ENCODE measurements at places on chromosomes 16 and 17.
A peak's percentile ranks its signal among the peaks of the same experiment; 100 is the strongest.

DNA sequence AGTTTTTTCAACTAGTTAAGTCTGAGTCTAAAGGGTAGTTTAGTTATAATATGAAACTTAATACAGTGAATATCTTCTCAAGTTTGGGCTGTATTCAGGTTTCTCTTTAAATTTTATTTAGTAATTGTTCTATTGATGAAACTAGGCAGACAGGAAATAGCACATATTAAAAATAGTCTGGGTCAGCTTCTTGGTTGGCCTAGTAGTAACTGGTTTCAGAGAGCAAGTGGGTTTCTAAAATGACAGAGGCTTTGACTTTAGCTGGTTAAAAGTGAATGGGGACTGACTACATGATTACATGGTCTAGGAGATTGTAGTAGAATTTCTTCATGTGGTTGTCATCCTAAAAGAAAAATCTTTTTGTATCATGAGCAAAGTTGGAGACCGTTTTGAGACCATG lies 46.8 kb downstream of the OMG start:
- peak; percentile 16 for DNase-seq

DNA sequence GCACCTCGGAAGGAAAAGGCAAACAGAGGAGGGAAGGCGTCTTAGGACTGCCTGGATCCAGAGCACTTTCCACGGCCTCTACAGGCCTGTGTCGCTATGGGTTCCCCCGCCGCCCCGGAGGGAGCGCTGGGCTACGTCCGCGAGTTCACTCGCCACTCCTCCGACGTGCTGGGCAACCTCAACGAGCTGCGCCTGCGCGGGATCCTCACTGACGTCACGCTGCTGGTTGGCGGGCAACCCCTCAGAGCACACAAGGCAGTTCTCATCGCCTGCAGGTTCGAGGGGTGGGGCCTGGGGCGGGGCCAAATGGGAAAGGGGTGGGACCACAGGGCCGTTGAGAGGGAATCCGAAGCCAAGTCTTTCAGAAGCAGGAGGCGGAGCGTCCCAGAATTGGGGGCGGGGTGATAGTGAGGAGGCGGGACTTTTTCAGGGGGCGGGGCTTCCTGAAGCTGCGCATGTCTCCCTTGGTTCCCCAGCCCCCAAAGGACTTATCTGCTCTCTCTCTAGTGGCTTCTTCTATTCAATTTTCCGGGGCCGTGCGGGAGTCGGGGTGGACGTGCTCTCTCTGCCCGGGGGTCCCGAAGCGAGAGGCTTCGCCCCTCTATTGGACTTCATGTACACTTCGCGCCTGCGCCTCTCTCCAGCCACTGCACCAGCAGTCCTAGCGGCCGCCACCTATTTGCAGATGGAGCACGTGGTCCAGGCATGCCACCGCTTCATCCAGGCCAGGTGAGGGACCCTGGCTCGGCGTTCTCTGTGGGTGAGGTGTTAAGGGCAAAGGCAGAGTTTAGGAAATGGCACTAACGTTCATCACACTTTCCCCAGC lies 939 bp downstream of the BCL6B start:
- no peak for DNase-seq

GRCh38 chr17:39631403-39631802 lies 4.7 kb downstream of the PPP1R1B start:
- no peak for DNase-seq

GRCh38 chr17:14152721-14153120 lies 83.4 kb downstream of the COX10 start:
- DNase-seq = no peak

DNA sequence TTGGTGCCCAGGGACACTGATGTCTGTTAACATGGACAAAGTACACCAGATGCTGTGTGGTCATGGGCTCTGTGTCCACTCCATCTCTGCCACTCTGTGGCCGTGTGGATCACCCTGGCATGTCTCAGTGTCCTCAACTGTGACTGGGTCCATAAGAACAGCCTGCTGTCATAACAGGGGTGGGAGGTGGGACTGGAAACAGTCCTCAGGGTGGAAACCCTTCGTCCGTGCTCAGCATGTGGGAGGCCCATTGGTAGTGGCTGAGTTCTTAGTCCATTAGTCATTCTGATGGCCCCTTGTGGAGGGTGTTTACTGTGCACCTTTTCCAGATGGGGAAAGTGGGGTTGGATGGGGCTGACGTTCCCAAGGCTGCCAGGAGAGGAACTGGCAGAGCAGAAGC lies 12.8 kb downstream of the FLYWCH2 start:
- DNase-seq = peak; percentile 61

- DNase-seq = no peak
Observed at GRCh38 chr17:82713071-82713723, 3.3 kb upstream of the FN3KRP start.

DNA sequence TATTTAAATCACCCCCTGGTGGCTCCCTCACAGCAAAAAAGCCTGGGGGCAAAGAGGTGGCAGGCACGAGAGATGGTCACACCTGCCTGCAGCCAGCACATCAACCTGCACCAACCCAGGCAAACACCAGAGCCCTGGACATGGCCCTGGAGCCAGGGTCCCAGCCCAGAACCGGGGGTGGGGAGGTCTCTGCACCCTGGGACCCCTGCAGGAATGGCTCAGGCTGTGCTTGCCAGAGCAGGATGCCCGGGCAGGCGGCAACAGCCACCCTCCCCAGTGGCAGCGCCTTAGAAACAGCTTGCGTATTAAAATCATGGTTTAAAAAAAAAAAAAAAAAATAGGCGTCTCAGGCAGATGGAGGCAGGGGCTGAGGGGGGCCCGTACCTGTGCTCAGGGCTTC lies 16.2 kb downstream of the MYBBP1A start:
- DNase-seq = no peak

DNA sequence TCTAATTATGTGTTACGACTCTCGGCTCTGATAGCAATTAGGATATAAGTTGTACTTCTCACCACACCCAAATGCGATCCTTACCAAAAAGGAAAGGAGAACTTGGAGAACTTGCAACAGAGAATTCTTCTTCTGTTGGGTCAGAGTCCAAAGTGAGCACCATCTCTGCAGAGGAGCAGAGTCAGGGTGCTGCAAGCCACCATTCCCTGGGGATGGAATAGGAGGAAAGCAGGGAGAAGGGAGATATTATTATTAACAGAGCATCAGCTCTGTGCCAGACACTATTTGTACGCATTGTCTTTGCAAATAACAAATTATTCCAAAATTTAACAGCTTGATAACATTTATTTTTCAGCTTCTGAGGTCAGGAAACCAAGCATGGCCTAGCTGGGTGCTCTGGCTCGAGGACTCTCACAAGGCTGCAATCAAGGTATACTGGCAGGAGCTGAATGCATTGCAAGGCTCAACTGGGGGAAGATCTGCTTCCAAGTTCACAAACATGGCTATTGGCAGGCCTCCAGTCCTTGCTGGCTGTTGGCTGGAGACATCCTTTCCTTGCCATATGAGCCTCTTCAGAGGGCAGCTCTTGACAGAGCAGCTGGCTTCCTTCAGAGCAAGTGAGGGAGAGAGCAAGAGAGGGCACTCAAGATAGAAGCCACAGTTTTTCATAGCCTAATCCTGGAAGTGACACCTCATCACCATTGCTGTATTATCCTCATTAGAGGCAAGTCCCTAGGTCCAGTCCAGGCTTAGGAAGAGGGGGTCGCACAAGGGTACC lies 296.2 kb upstream of the CDH5 start:
- no peak for DNase-seq

GRCh38 chr16:78596996-78597422 lies 497.6 kb downstream of the WWOX start:
- no peak for DNase-seq

DNA sequence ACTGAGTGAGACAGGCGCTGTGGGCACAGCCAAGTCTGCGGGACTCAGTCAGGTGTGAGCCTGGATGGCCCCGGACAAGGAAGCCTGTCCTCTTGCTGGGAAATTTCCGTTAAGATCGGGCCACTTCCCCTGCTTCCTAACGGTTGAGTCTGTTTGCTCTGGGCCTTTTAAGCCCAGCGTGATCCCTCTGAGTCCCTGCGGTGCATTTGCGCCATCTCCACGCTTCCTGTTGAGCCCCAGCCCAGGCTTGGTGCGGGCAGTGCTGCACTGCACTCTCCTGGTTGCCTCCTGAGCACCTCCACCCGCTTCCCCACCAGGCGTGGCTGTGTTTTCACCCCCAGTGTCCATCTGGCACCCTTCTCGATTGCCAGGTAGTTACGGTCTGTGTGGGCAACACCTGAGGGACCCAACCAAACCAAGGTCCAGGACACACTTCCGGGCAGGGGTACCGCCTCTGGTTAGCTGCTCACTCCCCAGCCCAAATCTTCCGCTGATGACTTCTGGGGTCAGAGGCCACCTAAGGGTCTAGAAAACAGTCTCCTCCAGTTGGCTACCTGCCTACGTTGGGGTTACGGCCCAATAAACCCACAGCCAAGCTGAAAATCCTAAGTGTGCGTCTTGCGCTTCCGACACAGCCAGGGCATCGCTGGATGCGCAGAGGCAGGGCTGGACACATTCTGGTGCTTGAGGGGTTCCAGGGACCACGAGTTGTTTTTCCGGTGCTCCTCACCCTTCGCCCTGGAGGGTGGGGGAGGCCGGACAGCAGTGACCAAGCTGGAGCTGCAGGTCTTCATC lies 1.4 kb upstream of the SLC25A10 start:
- no peak for DNase-seq

GRCh38 chr17:59396134-59396826 lies 64.8 kb downstream of the YPEL2 start:
- no peak for DNase-seq

- no peak for DNase-seq
Observed at GRCh38 chr17:10314329-10314728, 58.5 kb downstream of the MYH13 start.

DNA sequence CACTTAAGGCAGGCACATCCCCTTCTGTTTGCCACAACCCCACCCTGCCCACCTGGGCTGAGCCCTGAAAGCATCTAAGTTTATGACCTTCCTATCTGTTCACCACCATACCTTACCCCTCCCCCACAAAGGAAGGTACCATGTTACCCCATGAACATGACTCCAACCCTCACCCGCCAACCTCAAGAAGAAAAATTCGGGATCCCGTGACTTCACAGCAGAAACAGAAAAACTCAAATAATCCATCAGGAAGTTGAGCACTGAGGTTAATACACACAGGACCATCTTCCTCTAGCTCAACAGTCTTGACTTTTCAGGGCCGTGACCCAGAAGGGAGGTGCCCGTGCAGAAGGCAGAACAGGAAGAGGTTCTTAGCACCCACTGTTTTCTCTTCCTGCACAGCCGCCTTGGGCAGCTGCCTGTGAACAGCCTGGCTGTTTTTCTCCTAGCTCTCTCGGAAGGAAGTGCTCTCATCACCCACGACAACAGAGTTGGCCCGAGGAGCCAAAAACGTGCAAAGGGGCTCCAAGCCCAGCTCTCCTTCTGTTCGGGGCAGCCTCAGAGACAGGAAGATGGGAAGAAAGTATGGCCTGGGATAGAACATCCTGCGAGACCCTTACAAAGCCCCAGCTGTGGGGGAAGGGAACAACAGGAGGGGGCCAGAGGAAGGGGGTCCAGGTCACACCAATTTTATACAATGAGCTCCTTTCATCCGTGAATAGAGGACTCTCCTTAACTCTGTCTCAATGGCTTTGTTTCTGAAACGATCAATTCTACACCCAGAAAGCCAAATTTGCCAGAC lies 101.1 kb downstream of the XYLT1 start:
- no peak for DNase-seq

DNA sequence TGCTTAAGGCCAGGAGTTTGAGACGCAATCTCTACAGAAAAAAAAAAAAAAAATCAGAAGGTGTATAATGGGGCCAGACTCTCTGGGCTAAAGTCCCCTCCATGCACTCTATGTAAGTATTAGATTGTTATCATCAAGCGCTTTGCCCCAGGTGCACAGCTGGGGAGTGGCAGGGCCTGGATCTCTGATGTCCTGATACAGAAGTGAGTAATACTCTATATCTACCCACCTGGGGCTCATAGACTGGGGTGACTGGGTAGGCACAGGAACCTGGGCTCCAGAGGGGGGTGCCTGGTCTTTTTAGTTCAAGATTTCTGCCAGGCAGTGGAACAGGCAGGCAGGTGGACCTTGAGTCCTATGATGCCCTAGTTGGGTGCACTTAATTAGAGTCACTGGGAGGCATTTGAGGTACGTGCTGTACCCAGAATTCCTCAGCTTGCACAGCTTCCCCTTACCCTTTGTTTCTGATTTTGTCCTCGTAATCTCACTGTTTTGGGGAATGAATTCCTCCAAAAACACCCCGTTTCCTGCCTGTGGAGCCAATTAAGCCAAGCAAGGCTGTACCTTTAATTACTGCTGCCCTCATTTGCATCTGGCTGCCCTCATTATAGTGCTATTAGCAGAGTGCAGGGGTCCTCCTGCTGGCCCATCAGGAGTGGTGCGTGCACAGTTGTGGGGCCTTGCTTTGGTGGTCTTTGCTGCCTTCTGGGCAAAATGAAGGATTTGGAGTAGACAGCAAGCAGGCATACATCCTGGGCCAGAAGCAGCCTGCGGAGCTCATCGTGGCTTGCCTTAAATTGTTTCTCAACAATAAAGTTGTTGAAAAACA lies 239.0 kb downstream of the SNX29 start:
- no peak for DNase-seq

- no peak for DNase-seq
Observed at GRCh38 chr17:7732981-7733539, 15.5 kb downstream of the DNAH2 start.

- no peak for DNase-seq
Observed at GRCh38 chr16:30844346-30844670, 49.6 kb downstream of the BCL7C start.

DNA sequence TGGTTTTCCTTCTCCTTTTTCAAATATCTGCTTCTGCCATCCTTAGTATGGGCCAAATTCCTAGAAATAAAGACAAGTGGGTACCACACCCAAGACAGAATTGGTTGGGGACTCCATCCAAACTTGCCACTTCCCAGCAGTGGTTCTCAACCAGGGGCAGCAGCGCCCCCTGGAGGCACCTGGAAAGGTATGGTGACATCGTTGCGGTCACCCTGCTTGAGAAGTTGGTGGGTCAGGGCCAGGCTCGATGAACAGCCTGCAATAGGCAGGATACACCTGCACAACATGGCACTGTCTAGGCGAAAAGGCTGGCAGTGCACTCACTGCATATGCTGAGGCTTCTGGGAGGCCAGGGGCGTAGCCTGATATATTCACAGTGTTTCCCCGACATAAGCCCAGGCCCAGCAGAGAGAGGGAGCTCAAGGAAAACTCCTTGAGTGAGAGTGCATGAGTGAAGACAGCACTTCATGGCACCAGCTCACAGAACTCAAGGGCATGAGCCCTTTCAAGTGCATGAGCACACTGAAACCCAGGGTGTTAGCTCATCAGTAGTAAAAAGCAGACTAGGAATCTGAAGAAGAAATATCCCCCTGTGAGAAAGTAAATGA lies 57.7 kb downstream of the CMC2 start:
- DNase-seq = peak; percentile 67

DNA sequence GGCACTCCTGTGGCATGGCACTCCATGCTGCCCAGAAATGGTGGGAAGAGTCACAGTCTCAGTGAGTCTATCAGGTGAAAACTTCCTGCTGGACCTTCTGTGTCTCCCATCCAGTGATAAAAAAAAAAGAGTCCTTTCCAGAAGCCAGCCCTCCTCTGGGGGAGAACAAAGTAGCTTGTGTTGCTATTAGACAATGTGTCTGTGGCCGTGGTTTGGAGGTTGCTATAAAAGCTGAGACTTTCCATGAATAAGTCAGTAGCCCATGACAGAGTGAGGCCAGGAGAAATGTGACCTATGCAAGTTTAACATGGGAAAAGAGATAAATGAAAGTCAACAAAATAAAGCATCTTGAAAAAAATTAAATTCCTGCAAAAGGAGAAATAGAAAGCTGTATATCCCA lies 250.7 kb upstream of the MON1B start:
- peak; percentile 10 for DNase-seq

GRCh38 chr16:54430491-54431030 lies 144.0 kb upstream of the IRX3 start:
- no peak for DNase-seq

Data from ACHN (cell line).